ENCODE measurements at places on chromosomes 11 and 22. TPM values are rescaled to one million over a fixed set of nuclear protein-coding genes. Genes with fewer than 3 reads are reported as not detected.

Gene PLA2G6
- total RNA-seq = 10.1 TPM

- no peak for DNase-seq
These were observed 4.8 kb upstream of the CASTOR1 start for GRCh38 chr22:30294066-30294465.

DNA sequence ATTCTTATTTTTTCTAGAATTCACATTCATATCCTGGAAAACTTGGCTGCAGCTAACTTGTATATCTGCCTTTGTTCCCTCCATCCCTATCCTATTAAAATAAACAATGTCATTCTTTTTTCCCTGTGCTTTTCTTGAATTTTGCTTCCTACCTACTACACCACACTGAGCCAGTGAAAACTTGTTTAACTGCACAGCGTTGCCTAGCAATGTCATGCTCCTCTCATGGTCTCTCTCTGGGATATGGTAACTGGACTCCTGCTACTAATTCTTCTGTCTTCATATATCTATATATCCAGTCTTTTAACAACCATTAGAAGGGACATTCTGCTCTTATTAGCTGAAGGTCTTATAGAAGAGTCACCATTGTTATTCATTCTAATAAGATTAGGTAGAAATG lies 434.4 kb downstream of the METTL15 start:
- DNase-seq = no peak

Gene OR51B4
- 12.8 TPM for total RNA-seq

DNA sequence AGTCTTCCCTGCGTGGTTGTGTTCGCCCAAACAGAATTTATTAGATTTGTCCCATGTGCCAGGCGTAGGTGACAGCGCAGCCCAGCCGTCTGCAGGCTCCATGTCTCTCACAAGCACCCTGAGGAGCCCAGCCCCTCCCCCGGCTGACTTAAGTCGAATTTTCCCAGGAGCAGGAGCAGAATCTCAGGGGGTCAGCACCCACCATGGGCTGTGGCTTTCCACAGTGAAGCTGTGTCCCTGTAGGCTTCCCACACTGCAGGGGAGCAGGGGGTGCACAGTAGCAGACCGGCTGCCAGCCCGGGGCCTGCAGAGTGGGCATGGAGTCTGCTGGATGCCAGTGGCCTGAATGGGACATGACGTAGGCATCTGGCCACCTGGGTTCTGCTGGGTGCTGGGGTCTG lies 16.0 kb downstream of the PARVG start:
- DNase-seq = no peak

Gene OOSP3
- not detected for total RNA-seq

DNA sequence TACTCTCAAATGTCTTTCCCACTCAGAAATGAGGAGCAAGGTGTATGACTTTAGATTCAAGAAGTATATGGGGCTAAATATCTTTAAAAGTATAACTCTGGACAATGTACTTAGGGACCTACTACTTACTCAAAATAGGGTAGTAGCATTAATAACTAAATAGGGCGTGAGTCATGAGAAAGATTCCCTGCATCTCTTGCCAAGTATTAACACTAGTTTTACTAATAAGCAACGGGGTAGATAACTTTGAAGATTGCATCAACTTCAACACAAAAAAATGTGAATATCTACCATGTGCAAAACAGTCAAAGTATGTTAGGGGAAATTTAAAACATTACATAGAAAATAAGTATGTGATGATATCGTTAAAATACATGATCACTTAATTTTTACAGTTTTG lies 99.6 kb downstream of the PGR start:
- no peak for DNase-seq

GRCh38 chr11:10945196-10945595 lies 87.3 kb upstream of the ZBED5 start:
- no peak for DNase-seq

Gene PANX3
- not detected for total RNA-seq

DNA sequence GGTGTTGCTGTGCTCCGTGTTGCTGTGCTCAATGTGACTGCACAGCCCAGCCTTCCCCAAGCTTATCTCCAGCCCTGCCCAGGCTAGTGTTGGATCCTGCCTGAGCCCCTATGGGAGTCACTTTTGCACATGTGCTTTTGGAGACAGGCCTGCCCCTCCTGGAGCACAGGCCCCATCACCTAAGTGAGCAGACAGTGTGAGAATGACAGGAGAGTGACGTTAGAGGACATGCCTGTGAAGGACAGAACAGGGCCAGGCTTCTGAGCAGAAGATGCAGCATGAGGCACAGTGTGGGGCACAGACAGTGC lies 36.6 kb upstream of the SUSD2 start:
- no peak for DNase-seq

GRCh38 chr22:44266796-44267760 lies 45.7 kb downstream of the SHISAL1 start:
- DNase-seq = peak; percentile 1

DNA sequence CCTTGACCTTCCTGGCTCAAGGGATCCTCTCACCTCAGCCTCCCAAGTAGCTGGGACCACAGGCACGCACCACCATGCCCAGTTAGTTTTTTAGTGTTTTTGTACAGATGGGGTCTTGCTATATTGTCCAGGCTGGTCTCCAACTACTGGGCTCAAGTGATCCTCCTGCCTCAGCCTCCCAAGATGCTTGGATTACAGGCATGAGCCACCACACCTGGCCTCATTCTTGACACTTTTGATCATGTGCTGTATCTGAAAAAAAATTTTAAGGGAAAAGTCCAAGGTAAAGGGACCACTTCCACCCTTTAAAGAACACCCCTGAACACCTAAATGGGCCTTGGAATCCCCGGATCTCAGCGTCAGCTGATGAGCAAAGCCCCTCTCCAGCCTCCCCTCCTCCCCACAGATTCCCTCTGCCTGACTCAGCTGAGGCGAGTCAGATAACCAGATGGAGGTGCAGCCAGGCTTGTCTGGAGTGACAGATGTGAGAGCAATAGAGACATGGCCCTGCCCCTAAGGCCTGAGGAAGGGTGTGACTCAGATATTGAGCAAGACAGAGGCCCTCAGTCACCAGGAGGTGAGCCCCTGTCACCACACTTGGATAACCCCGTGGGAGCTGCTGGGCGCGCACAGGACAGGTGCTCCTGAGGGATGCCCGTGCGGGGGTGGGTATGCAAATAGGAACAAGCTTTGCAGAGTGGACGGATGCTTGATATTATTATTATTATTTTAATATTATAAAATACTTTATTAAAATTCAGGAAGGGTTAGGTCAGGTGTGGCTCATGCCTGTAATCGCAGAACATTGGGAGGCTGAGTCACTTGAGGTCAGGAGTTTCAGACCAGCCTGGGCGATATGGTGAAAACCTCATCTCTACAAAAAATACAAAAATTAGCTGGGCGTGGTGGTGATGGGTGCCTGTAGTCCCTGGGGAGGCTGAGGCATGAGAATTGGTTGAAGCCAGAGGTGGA lies 5.0 kb upstream of the CCDC88B start:
- DNase-seq = peak; percentile 99

GRCh38 chr22:30694640-30695350 lies at the start of gene OSBP2:
OSBP2 (plus strand) TSS chr22:30694874; CDS start chr22:30694910, 36 bp downstream.
- DNase-seq = no peak

- DNase-seq = peak; percentile 52
These were observed 32.6 kb upstream of the PICALM start for GRCh38 chr11:86101493-86101892.

DNA sequence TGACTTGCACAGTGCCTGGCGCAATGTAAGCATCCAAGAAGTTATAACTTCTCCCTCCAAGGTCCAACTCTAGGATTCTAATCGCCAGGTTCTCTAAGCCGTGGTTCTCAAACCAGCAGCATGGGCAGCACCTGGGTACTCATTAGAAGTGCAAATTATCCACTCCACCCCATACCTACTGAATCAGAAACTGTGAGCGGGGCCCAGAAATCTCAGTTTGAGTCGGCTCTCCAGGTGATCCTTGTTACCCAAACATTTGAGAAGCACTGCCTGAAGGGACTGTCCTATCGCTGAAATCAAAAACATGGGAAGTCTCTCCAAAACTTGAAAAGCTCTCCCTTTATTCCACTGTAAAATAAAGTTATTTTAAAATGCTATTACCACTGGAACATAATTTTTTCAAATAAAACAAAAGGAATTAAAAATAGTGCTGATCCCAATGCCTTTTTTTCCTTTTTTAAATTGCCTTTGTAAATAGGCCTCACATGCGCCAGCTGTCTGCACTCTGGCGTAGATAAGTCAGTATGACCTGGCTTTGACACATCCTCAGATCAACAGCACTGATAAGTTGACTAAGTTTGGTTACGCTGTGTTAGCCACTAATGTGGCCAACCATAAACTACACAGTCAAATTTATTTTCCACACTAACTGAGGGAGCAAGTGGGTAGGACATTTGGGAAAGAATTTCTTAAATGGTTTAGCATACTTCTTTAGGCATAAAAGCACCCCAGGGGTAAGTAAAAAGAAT lies 8.4 kb upstream of the CTR9 start:
- peak; percentile 59 for DNase-seq

Gene TP53AIP1
- total RNA-seq = not detected

GRCh38 chr22:24727218-24727851 lies 47.2 kb downstream of the PIWIL3 start:
- DNase-seq = peak; percentile 74

Gene SAA2
- 4.9 TPM for total RNA-seq

GRCh38 chr11:1875093-1875850 lies 16.4 kb downstream of the PRR33 start:
- no peak for DNase-seq

DNA sequence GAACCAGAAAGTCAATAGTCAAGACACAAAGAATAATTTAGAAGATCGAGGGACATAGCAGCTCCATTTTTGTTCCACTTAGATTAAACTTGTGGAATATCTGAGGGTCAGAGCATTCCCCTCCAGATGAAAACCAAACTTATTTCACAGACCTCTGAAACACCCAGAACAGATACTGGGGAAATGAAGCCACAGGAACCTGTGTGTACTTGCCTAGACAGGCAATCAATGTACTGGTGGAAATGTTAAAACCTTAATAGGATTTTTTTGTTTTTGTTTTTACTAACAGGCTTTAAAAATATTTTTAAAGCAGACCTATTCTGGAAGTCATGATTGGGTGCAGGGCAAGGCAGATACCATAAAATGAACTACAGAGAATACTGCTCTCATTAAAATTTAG lies 4.1 kb upstream of the FAR1 start:
- DNase-seq = no peak

DNA sequence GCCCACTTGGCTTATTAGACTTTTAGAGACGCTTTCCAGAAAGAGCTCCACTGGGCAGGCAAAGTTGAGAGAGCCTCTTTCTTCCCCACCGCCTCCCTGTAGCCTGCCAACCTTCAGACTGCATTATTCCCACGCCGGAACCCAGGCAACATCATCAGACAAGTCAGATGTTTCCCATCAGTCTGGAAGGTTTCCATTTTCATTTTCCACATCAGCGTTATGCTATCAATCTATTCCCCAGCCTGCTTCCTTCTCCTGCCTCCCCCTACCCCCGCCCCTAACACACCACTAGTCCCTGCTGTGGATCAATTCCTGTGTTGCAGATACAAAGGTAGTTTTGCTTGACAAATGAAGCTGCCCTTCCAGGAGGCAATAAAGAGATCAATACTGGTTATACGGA lies 184.8 kb downstream of the DSCAML1 start:
- no peak for DNase-seq

Gene PATL1
- total RNA-seq = 19.9 TPM

DNA sequence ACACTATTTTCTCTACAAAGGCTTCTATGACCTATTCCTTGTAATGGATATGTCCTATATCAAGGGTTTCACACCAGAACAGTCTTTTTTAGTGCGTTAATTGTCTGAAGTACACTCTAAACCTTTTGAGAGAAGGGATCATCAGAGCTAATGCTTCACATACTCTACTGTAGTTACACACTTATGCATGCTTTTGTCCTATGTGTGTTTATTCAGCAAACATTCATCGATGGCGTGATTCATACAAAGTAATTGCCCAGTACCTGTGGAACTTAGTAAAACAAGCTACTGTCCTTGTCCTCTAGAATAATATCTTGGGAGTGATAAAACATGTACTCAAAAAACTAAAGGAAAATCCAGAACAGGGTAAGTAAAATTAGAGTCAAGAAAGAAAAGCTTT lies 139.2 kb downstream of the GUCY1A2 start:
- no peak for DNase-seq

- DNase-seq = no peak
These were observed 26.9 kb upstream of the TESMIN start for GRCh38 chr11:68778205-68778604.

GRCh38 chr11:112255067-112255720 lies 5.5 kb downstream of the PLET1 start:
- peak; percentile 16 for DNase-seq

Gene GLYAT
- total RNA-seq = not detected

DNA sequence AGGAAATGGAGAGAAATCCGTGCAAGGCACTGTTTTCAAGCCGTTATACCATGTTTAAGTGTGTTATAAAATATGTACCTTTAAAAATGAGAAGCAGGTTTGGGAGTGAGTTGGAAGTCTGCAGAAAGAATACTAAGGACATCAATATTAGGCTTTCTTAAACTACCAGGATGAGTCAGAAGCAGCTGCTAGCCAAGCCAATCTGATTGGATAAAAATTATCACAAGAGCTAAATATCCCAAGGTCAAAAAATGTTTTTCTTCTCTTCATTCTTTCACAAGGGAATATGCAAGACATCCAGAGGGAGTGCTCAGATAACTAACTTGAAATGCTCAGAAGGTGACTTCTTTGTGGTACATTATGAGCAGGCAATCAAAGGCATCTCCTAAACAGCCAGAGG lies 19.3 kb upstream of the CKAP5 start:
- peak; percentile 52 for DNase-seq

DNA sequence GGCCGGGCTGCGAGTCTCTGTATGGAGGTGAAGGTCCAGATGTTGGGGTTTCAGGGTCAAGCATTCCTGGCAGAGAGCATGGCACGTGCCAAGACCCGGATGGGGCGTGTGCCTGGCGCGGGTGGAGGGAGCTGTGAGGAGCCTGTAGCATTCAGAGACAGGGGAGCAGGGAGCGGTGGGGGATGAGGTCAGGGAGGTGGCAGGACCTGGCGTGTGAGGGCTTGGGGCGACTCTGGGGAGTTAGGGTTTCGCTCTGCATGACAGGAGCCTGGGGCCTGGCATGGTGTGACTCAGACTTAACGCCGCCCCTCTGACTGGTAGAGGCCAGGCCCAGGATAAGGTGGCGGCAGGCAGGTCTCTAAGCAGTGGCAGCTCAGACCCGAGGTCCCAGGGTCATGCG lies 103.0 kb downstream of the KCNQ1 start:
- DNase-seq = no peak

Gene OR52E4
- not detected for total RNA-seq

Gene OR2AT4
- 0.02 TPM for total RNA-seq

GRCh38 chr11:109784536-109784935 lies 308.7 kb upstream of the ZC3H12C start:
- DNase-seq = no peak

DNA sequence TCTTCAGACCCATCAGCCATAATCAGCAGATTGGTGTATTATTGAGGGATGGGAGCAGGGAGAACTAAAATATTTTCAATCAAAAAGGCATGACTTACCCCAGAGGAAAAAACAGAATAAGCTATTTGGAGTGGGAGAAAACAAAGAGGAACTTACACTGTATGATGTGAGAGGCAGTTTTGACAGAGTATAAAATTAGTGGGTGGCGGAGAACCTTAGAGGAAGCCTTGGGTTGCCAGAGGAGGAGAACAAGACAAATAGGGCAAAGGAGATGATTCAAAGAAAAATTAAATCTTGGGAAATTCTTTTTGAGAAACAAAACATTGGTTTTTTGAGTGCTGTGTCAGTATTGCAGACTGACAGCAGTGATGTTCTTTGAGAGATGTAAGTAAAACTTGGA lies 285.0 kb downstream of the C11orf87 start:
- no peak for DNase-seq

All from A172 (cell line).